Ovary (tissue), 10 donors: ENCODE measurements at places on chromosomes 5 and 9. TPM values are rescaled to one million over a fixed set of nuclear protein-coding genes. Genes with fewer than 3 reads are reported as not detected.

GRCh38 chr9:81595887-81596543, 93.3 kb downstream of the TLE1 start:
- no peaks in the 10 kb centered on the region for H3K27me3 ChIP-seq
- no peak overlapping the region for H3K27ac ChIP-seq
- no peaks in the 10 kb centered on the region for H3K36me3 ChIP-seq
- no peak overlapping the region for H3K4me3 ChIP-seq
- no peak for DNase-seq

GRCh38 chr9:82969291-82969690, 93.7 kb downstream of the RASEF start:
- no peak overlapping the region for H3K27ac ChIP-seq
- no peak overlapping the region for H3K4me3 ChIP-seq
- no peaks in the 10 kb centered on the region for H3K36me3 ChIP-seq

DNA sequence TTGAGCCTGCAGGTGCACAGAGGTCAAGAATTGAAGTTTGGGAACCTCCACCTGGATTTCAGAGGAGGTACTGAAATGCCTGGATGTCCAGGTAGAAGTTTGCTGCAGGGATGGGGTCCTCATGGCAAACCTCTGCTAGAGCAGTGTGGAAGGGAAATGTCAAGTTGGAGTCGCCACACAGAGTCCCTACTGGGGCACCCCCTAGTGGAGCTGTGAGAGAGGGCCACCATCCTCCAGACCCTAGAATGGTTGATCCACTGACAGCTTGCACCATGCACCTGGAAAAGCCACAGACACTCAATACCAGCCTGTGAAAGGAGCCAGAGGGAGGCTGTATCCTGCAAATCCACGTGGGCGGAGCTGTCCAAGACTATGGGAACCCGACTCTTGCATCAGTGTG, 78.0 kb downstream of the GABRA1 start:
- no peak overlapping the region for H3K27ac ChIP-seq
- no peak overlapping the region for H3K4me3 ChIP-seq
- H3K27me3 ChIP-seq, result no peaks in the 10 kb centered on the region

DNA sequence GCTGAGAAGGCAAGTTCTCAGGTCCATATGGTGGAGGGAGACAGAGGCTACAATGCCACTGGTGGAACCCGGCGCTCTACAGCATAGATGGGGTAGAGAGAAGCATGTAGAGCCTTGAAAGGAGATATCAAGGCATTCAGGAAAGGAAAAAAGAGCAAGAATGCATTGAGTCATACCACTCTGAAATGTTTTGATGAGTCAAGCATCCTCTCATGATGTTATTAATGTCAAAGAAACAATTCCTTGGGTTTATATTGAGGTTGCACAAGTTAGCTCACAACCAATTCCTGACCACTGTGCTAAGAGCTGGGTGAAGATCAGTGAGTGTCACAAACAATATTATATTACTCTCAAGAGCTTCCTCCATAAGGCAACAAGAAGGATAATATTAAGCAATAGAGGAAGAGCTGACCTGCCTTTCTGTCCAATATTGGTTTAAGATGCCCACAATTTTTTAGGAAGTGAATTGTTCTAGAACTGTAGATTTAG, 178.0 kb downstream of the RFK start:
- H3K36me3 ChIP-seq, result no peaks in the 10 kb centered on the region
- no peaks in the 10 kb centered on the region for H3K27me3 ChIP-seq
- no peak overlapping the region for H3K4me3 ChIP-seq
- no peak for DNase-seq
- no peaks in the 10 kb centered on the region for H3K4me1 ChIP-seq

DNA sequence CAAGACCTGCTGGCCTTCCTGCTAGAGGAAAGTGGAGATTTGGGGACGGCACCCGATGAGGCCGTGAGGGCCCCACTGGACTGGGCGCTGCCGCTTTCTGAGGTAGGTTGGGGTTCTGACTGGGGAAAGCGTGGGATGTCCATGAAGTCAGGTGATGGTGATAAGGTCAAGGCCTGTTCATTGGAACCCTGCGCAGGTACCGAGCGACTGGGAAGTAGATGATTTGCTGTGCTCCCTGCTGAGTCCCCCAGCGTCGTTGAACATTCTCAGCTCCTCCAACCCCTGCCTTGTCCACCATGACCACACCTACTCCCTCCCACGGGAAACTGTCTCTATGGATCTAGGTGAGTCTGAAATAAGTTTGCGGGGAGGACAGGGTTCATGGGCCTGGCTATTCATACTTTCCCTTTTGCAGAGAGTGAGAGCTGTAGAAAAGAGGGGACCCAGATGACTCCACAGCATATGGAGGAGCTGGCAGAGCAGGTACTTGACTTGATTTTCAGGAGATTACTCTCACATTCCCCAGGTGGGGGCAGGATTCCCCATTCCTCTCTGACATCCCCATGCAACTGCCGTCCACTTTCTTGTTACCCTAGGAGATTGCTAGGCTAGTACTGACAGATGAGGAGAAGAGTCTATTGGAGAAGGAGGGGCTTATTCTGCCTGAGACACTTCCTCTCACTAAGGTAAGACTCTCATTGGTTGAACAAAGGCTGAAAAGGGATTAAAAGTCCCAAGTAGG, 505 bp downstream of the CREB3 start:
- no peaks in the 10 kb centered on the region for H3K27me3 ChIP-seq
- peaks cover 26% of the 10 kb centered on the region for H3K4me1 ChIP-seq
- H3K36me3 ChIP-seq, result no peaks in the 10 kb centered on the region
- H3K4me3 ChIP-seq, result peak overlapping the region; percentile 92
- H3K27ac ChIP-seq, result peak overlapping the region; percentile 92

GRCh38 chr9:132683873-132684272, 13.6 kb downstream of the GTF3C4 start:
- DNase-seq, result no peak
- H3K4me3 ChIP-seq, result no peak overlapping the region
- no peaks in the 10 kb centered on the region for H3K36me3 ChIP-seq
- peaks cover 3% of the 10 kb centered on the region for H3K4me1 ChIP-seq
- H3K27me3 ChIP-seq, result no peaks in the 10 kb centered on the region

GRCh38 chr9:34500623-34501267, 22.0 kb downstream of the ENHO start:
- peak; percentile 32 for DNase-seq
- H3K4me1 ChIP-seq, result peaks cover 5% of the 10 kb centered on the region
- no peak overlapping the region for H3K27ac ChIP-seq
- H3K36me3 ChIP-seq, result no peaks in the 10 kb centered on the region
- H3K4me3 ChIP-seq, result no peak overlapping the region

- no peaks in the 10 kb centered on the region for H3K4me1 ChIP-seq
- H3K4me3 ChIP-seq, result no peak overlapping the region
- H3K27me3 ChIP-seq, result no peaks in the 10 kb centered on the region
- no peak overlapping the region for H3K27ac ChIP-seq
Measured at GRCh38 chr5:96823900-96824380, 16.2 kb upstream of the ERAP1 start.

GRCh38 chr5:177607452-177608192, 7.7 kb downstream of the B4GALT7 start:
- peaks cover 2% of the 10 kb centered on the region for H3K4me1 ChIP-seq
- DNase-seq, result peak; percentile 71
- no peak overlapping the region for H3K4me3 ChIP-seq
- no peaks in the 10 kb centered on the region for H3K27me3 ChIP-seq
- no peak overlapping the region for H3K27ac ChIP-seq

The PRELID2 gene
- 14.5 TPM for total RNA-seq

The SLC45A2 gene
- not detected for total RNA-seq

The OMD gene
- 13.2 TPM for total RNA-seq

The STK10 gene
- total RNA-seq, result 10.5 TPM

The COL27A1 gene
- 15.1 TPM for total RNA-seq

The LURAP1L gene
- 4.3 TPM for total RNA-seq

The C9orf50 gene
- 1.1 TPM for total RNA-seq

The SMC2 gene
- total RNA-seq, result 5.3 TPM

The MED27 gene
- total RNA-seq, result 24.9 TPM

The ZNF354C gene
- total RNA-seq, result 4.9 TPM
